ENCODE measurements at places on chromosomes 2 and 18.

- DNase-seq: no peak
Observed at GRCh38 chr2:207055257-207055656, 110.5 kb downstream of the KLF7 start.

GRCh38 chr2:7191932-7192331 lies 274.7 kb downstream of the RNF144A start:
- DNase-seq: peak; percentile 37

DNA sequence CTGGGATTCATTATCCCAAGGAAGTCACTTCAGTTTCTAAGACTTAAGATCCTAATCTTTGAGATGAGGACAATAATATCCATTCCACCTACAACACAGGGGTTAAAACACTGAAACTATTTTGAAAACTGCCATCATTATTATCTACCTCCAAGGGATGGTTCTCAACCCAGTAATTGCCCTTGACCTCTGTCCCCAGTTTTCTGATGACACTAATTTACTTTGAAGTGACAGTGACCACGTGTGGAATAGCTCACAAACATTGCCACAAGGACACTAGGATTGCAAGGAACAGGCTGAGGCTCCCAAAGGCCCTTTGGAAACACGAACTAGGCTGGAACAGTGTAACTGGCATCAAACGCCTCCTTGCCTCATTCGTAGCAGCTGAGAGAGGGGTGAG lies 78.4 kb downstream of the UXS1 start:
- no peak for DNase-seq

DNA sequence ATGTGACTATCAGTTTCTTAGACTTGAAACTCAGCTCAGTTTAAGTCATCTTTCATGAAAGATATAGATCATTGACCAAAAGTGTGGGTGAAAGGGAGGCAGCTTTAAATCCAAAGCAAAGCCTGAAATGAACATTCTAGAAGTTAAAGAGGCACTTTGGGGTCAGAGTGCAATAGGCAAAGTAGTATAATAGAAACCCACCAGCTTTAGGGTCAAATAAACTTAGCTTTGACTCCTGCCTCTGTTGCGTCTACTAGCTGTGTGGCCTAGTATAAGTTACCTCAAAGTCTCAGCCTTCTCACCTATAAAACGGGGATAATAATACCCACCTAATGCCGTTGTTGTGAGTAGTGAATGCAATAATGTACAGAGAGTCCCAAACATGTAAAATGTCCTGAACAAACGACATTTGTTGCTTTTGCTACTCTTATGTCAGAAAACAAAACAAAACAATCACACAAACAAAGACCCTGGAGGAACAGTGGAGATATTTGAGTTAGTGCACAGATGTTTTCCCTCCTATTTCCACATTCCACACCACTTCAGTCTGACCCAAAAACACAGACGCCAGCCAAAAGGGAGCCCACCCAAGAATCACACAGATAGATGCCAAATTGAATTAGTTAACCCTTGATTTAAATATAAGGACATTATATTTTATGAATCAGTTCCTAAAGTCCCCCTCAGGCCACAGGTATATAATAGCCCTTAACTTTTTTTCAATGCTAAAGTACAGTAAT lies 657.0 kb downstream of the ARHGAP15 start:
- no peak for DNase-seq

DNA sequence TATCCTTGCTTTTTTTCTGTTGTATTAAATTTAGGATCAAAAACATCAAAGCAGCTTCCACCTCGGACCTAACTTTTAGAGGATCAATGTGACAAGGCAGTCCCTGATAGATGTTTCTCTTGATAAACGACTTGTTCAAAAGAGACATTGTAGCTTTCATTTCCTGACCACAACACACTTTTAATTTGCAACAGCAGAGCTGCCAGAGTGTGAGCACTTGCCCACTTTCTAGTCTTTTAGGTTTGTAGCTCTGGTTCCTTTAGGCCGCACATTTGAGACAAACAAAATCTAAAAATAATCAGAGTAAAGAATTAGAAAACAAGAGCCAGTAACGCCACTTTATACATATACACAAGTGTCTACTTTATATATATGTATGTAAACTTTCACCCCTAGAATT lies 3.1 kb downstream of the FIGN start:
- no peak for DNase-seq

DNA sequence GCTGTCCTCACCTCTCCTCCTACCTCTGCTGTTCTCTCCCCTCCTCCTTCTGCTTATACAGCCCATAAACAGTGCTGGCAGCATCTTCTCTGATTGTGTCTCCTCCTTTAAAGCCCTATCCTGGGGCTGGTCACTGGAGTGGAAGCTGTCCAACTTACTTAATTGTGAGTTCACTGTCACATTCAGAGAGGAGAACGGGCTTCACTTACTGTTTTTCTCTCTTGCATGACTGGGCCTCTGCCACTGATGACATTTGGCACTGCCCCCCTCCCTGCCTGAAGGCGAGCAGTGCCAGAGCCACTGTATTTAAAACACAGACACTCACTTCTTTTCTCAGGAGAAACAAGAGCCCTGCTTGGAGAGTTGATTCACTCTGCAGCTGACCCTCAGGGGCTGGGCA lies 12.3 kb downstream of the GAD1 start:
- DNase-seq: no peak

DNA sequence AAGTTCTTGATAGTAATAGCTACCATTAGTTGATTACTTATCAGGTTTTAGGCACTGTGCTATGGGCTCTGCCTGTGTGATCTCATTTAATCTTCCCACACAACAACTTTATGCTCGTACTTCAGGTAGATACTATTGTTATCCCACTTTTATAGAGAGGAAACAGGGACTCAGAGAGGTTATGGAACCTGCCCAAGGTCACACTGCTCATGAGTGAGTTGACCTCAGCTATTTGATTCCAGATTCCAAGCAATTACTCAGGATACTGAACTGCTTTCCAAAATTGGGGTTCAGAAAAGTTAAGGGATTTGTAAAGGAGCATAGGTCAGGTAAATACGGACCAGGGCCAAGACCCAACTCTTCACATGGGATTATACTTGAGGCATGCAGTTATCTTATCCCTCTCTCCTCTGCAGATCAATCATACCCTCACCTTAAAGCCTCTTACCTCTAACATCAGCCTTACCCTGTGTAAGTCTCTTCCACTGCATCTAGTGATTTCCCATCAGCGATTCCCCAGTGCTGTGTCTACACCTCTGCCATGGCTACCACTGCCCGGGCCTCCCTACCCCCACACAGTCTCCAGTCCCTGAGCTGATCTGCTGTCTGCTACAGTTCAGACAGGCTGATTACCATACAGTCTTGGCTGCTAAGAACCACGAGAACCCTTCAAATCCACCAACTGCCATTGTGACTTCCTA lies 74.4 kb downstream of the ANTXR1 start:
- no peak for DNase-seq
